ENCODE measurements at places on chromosomes 12 and 14.
A peak's percentile ranks its signal among the peaks of the same experiment; 100 is the strongest.

DNA sequence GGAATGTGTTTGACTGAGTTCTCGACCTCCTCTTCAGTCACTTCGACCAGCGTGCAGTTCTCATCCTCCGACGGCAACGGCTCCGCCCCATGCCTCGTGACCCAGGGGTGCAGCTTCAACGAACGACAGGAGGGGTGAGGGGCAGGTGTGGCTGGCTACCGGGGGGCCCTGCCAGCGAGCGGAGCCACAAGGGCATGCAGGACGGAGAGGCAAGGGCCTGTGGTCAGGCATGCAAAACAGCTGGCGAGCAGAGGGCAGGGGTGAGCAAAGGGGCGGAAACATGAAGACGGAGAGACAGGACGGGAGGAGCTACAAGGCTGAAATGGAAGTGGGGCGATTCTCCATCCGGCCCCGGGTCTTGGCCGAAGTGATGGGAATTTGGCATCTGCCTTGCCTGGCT, 38.7 kb downstream of the P2RX4 start:
- no peak for DNase-seq

DNA sequence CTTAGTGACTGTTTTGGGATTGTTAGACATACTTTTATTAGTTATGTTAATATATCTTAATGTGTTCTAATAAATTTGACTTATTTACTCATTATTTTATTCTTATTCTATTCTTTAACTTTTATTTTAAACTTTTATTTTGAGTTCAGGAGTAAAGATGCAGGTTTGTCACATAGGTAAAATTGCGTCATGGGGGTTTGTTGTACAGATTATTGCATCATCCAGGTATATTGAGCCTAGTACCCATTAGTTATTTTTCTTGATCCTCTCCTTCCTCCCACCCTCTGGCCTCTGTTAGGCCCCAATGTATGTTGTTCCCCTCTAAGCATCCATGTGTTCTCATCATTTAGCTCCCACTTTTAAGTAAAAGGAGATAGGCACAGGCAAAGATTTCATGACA, 495.5 kb downstream of the MDGA2 start:
- DNase-seq: no peak

- no peak for DNase-seq
These were observed 3.3 kb upstream of the APPL2 start for GRCh38 chr12:105239304-105239703.

- no peak for DNase-seq
These were observed 24.8 kb downstream of the LRRIQ1 start for GRCh38 chr12:85060916-85061315.

GRCh38 chr12:54680374-54680773, 32.2 kb upstream of the DCD start:
- no peak for DNase-seq

GRCh38 chr12:509500-509899, 49.8 kb downstream of the B4GALNT3 start:
- no peak for DNase-seq

DNA sequence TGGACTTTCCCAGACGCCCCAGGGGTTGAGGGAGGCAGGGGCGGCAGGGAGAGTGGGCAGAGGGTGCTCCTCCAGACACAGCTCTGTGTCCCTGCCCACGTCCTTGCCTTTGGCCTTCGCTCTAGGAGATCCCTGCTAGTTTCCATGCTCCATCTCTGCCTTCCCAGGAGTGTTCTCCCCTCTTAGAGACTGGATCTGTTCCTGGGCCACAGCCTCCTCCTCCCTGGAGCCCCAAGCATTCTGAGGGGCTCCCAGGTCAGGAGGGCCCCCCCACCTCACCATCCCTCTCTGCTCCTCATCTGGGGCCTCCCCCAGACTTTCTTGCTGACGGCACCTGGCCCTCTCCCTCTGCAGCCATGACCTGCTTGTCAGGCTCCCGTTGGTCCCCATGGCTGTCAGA, 216.0 kb upstream of the FKBP4 start:
- DNase-seq: no peak

- peak; percentile 73 for DNase-seq
These were observed 159.7 kb downstream of the ANKS1B start for GRCh38 chr12:99824900-99825542.

GRCh38 chr14:93081876-93082570, 33.7 kb downstream of the ITPK1 start:
- DNase-seq: no peak

DNA sequence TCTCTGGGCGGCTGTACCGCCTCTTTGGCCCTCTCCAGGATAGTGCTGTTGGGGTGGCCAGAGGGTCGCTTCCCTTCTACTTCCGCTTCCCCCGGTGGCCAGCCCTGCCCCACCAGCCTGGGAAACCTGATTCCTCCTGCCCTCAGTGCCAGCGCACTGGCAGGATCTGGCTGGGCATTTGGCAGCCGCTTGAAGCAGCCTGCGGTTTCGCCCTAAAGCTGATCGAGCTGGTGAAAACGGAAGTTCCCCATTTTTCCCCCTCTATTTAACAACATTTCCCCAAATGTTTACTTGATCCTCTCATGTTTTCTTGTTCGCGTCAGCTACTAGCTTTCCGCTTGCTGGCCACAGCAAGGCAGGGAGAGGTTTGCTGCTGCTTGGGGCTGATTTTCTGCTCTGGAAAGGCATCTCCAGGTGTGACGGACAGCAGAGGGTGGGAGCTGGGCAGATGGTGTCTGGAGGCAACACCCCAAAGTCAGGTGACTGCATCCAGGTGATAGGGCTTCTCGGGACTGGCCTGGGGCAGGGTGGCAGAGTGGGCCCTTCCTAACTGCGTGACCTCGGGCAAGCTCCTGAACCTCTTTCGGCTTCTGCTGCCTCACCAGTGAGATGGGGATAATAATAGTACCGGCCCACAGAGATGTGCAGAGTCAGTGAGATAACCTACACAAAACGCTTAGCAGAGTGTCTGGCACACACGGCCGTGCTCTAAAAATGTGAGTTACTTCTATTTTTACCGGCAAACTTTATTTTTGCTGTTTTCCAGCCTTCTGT, 53.1 kb downstream of the TSPAN9 start:
- no peak for DNase-seq

GRCh38 chr12:47299586-47299985, 219.8 kb upstream of the AMIGO2 start:
- DNase-seq: no peak

- DNase-seq: no peak
These were observed 28.2 kb upstream of the FLRT2 start for GRCh38 chr14:85501751-85502150.

DNA sequence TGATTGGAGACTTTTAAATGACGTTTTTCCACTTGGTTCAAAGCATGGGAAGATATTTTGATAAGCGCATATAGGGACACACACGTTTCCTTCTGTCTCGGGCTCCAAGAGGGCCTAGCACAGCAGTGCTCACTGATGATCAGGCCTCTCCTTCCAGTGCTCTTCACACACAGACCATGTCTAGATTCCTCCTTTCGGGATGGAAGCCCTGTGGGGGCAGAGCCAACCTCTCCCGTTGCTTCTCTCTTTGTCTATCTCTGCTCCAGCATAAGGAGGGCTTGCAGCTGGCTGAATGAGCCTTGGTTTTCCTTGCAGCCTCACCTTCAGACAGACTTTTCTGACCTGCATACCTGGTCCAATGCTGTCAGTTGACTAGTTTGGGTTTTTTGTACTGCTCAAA, 22.3 kb downstream of the GPRC5D start:
- no peak for DNase-seq

- DNase-seq: no peak
These were observed 431.2 kb upstream of the PDE3A start for GRCh38 chr12:19937161-19937560.

- DNase-seq: no peak
These were observed 94.3 kb downstream of the OTX2 start for GRCh38 chr14:56715938-56716337.

DNA sequence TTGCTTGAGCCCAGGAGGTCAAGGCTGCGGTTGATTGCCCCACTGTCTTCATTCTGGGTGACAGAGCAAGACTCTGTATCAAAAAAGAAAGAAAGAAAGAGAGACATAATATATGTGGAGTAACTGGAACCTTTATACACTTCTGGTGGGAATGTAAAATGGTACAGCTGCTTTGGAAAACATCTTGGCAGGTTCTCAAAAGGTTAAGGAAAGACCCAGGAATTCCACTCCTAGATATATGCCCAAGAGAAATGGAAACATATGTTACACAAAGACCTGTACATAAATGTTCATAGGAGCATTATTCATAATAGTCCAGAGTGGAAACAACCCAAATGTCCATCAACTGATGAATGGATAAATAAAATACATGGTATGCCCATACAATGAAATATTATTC, 7.2 kb downstream of the RBMS2 start:
- DNase-seq: no peak

DNA sequence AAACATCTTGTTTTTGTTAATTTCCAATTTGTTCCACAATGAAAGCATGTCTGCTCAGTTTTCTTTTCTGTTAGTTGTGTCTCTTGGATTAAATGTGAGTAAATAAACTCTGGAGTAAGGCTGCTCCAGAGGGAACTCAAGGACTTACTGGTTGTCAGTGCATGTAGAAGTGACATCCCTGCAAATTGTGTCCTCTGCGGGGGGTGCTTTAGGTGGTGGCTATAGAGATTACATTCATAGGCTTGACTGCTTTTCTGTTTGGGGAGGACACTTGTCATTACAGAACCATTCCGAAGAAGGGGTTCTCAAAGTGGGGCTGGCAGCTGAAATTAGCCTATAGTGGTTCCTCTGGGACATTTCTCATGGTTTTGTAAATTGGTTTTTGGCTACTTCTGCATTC, 8.8 kb downstream of the TMTC2 start:
- DNase-seq: no peak

GRCh38 chr12:59637692-59638070, 41.9 kb downstream of the SLC16A7 start:
- DNase-seq: no peak

- no peak for DNase-seq
These were observed 723 bp downstream of the KIF21A start for GRCh38 chr12:39441963-39442830.

DNA sequence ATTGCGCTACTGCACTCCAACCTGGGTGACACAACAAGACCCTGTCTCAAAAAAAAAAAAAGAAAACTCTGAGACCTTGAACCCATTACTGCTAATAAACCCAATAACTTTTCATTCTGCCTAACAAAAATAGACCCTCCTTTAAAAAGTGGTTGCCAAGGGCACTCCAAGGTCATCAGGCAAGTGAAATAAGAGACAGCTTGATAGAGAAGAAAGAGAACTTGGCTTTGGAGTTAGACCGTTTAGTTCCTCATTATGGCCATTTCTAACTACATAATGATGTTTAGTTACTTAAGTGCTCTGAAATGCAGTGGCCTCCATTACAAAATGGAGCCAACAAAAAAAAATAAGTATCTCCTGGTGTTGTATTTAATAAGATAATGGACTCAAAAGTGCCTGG, 55.9 kb downstream of the PHLDA1 start:
- DNase-seq: no peak

- DNase-seq: no peak
These were observed 214.2 kb upstream of the KRR1 start for GRCh38 chr12:75725521-75726111.

- no peak for DNase-seq
These were observed 36.9 kb downstream of the RHOJ start for GRCh38 chr14:63241096-63241495.

DNA sequence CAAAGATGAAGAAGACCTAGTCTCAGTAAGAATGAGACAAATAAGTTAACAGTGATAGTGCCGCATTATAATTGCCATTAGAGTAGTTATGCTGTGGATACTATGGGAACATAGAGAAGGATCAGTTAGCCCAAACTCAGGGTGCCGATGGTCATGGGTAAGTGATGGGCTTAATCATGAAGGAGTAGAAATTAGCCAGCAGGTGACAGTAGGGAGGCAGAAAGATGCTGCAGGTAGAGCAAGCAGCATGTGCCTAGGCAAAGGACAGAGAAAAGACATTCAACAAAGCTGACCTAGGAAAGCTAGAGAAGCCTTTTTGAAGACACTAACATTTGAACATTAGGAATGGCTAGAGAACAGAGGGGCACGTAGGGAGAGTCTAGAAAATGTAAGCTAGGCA, 30.6 kb upstream of the PTPRQ start:
- no peak for DNase-seq

DNA sequence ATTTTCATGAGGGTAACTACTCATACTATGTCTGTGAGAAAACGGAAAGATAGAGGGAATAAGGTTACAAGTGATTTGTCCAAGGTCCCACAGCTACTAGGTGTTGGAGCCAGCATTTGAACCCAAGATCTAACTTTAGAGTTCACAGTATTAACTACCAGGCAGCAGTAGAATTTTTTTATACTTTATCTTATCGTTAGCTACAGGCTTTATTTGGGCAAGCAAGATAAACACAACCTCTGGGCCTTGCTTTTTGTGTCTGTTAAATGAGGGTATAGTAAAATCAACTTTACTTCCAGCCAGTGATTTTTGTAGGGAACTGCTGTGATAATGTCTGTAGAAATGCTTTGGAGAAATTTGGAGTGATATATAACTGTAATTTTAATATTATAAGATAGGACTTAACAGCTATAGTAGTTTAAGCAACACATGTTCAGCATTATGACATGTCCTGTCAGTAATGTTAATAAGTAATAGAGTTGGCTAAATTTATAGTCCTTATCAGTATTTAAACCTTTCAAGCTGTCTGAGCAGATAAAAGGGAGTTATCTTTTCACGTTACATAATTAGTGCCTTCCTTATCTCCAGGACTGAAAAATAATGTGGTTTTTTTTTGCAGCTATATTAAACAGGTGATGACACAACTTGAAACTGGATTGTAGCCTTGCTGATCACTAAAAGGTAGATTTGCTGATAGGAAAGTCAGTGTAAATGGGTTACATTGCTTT, 12.8 kb downstream of the LEMD3 start:
- DNase-seq: no peak

- no peak for DNase-seq
These were observed 27.1 kb downstream of the CLIP1 start for GRCh38 chr12:122395319-122395718.

- no peak for DNase-seq
These were observed 269.0 kb downstream of the KTN1 start for GRCh38 chr14:55848964-55849363.

DNA sequence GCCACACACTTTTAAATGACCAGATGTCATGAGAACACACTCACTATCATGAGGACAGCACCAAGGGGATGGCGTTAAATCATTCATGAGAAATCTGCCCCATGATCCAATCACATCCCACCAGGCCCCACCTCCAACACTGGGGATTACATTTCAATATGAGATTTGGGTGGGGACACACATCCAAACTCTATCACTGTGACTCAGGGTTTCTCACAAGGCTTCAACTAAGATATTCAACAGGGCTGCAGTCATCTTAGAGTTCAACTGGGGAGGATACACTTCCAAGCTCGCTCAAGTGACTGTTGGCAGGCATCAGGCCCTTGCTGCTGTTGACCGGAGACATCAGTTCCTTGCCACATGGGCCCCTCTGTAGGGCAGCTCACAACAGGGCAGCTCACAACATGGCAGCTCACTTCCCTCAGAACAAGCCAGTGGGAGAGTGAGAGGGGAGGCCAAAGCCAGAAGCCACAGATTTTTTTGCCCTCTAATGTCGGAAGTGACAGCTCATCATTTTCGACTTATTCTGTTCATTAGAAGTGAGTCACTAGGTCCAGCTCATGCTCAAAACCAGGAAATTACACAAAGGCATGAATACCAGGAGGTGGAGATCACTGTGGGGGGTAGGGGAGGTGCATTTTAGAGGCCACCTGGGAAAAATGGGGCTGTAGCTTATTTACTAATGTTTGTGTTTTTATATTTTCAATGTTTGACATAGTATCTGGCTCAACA, 50.8 kb upstream of the PTHLH start:
- DNase-seq: no peak

- no peak for DNase-seq
These were observed 31.1 kb downstream of the PITPNM2 start for GRCh38 chr12:123119808-123120207.

- no peak for DNase-seq
These were observed 1.3 kb upstream of the ATP5MC2 start for GRCh38 chr12:53677016-53677799.

- no peak for DNase-seq
These were observed 1.4 kb downstream of the ACAD10 start for GRCh38 chr12:111687255-111687654.
